ENCODE measurements at places on chromosomes 7 and 10.

DNA sequence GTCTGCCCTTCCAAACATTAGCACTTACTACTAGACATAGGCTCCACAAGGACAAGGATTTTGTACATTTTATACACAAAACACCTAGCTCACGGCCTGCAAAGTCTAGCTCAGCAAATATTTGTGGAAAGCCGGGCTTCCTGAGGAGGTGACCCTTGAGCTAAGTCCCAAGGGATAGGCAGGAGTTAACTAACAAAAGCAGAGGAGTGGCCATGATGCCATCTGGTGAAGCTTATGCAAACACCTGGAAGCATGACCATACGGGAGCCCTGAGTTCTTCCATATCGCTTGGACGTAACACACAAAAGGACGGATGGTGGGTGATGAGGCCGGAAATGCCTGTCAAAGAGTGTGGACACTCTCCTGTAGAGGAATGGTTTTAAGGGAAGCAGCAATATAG, 25.9 kb upstream of the YAE1 start:
- DNase-seq, result no peak

DNA sequence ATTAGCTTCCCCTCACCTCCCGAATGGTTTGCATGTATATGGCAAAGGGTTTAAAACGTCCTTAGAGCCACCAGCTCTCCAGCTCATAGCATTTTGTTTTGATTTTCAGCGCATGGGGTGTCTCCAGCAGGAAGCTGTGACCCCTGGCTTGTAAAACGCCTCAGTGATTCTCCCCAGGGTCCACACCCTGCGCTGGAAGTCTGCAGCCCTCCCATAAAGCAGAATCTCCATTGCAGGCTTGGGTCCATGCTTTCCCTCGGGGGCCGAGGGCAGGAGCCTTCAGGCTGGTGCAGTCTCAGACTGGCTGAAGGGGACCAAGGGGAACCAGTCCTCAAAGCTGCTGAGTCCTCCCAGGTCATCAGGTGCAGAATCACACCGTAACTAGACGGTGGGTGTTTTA, 109.7 kb downstream of the VIPR2 start:
- no peak for DNase-seq

DNA sequence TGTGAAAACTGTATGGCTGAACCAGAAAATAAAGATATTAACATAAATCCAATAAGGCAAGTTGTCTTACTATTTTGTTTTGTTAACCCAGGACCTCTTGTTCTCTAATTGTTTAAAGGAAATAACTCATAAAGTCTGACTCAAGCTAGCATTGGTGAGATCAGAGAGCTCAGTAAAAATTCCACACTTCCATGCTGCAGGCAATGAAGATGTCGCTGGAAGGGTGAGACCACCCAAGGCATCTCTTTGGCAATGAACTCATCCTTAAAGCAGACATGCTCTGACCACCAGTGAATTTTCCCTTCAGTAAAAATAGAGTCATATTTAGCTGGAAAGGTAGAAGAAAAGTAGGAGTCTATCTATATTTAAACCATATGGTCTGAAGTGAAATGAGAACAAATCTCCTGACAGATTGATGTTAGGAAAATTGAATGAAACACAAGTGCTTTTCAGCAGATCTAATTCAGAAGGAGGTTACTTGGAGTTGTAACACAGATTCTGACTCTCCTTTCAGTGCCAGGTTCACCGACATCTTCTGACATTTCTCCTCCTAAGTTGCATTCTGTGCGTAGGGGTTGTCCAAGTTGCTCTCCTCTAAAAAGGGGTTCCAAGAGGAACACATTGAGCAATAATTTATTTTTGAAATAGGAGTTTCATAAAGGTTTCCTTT, 32.8 kb upstream of the VIPR2 start:
- no peak for DNase-seq

GRCh38 chr7:91869661-91870060, 10.8 kb downstream of the MTERF1 start:
- DNase-seq, result no peak

DNA sequence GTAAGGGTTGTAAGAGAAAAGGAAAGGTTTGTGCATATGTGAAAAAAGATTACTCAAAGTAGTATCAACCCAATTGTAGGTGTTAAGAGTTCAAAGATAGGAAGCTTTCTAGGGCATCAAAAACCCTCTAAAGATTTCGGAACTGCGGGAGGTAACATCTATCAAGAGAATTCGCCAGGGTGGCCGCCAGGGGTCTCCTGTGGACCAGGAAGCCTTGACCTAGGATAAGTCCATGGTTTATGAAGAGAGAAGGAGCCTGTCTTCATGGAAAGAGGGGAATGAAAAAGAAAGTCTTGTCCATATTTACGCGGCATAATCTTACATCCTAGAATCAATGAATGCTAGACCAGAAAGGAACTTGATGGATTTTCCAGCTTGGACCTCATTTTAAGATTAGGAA, 140.7 kb upstream of the CALCR start:
- no peak for DNase-seq

- no peak for DNase-seq
These were observed 32.1 kb downstream of the UMAD1 start for GRCh38 chr7:7672545-7673239.

DNA sequence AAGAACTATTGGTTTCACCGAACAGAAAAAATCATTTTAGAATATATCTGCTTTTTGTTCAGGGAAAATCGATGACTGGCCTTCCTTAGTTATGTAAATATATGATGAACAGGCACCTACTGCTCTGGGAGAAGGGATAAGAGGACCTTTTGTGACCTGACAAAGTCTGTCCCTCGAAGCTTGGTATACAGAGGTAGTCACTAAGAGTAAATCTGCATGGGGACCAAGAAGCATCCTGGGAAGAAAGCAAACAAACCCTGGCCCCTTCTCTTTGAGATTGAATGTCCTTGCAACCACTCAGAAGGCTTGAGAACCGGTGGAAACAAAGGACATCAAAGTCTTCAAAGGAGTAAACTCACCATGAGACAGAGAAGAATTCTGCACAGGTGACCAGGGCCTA, 52.3 kb downstream of the SKIDA1 start:
- no peak for DNase-seq

DNA sequence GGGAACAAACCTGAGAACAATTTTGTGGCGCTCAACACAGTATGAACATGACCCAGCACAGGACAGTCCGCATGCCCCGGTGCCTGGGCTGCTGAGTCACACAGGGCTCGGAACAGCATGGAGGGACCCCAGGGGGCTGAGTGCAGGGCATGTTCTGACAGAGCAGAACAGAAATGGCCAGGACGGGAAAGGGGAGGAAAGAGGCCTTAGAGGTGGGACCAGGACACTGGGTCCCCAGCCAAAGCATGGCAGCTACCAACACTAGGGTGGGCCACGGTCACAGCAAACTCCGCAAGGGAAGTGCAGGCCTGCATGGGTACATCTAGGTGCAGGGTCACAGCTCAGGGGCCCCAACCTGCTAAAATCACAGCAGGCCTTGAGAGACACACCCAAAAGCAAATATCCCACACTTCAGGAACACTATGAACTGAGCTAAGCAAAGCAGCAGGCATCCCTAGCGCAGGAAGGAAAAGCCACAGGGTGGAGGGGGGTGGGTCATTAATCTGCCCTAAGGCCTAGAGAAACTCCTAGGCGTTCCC, 5.6 kb downstream of the IMPDH1 start:
- DNase-seq, result no peak

DNA sequence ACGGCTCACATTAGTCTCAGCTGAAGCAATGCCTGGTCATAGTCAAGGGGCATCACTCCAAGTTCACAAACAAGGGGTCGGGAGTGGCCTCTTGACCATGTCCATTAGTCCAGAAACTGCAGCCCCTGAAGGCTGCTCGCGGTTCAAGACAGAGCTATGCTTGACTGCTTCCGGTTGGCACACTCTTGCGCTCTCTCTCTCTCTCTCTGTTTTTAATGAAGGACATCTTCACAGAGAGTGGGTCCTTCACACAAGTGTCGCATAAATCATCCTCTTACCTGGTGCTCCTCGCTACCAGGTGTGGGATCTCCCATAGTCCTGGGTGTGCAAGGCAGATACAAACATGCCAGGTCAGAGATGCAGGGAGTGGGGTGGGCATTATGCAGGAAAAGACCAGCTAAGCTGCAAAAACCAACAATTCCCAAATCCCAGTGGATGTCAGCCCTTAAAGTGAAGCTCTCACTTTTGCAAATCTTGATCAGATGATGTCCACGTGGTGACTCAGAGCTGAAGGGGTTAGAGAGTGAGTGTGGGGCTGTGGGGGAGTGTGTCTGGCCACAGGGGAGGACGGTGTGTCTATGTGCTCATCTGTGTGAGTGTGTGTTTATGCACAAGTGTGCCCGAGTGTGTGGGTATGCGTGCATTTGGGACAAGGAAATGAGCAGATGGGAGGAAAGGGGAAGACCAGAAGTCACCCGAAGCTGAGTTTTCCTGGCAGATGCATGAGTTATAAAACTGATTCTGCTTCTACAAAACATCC, 83.7 kb upstream of the PPP2R2D start:
- no peak for DNase-seq

- DNase-seq, result no peak
These were observed 95.0 kb downstream of the MKI67 start for GRCh38 chr10:128031216-128031615.

DNA sequence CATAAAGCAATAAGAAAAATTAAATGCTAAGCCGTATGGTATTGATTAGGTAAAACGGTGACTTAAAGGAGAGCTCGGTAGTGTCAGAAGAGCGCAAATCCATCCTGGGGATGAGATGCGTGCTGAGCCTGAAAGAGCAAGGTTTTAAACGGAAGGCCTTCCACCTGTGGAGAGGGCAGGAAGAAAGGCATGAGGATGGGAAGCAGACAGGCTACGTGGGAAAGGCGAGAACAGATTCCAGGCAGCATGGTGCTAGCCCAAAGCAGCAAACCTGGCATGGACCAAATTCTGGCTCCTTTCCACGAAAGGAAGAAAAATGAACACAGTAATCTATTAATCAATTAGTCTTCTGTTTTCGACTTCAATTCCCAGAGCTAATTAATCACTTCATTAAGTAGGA, 103.5 kb downstream of the HIPK2 start:
- DNase-seq, result no peak

- DNase-seq, result no peak
These were observed 1.6 kb downstream of the GLCCI1 start for GRCh38 chr7:7970237-7970530.

GRCh38 chr7:47268851-47269836, 312.8 kb downstream of the TNS3 start:
- DNase-seq, result no peak

GRCh38 chr10:114374053-114374791, 30.1 kb downstream of the AFAP1L2 start:
- DNase-seq, result no peak

GRCh38 chr7:115153769-115154477, 232.0 kb downstream of the MDFIC start:
- no peak for DNase-seq

GRCh38 chr7:70355198-70356020, 757.1 kb downstream of the AUTS2 start:
- no peak for DNase-seq

- DNase-seq, result no peak
These were observed 51.4 kb upstream of the ANLN start for GRCh38 chr7:36338256-36338655.

- DNase-seq, result no peak
These were observed 57.9 kb downstream of the DNAJB9 start for GRCh38 chr7:108627476-108628051.

DNA sequence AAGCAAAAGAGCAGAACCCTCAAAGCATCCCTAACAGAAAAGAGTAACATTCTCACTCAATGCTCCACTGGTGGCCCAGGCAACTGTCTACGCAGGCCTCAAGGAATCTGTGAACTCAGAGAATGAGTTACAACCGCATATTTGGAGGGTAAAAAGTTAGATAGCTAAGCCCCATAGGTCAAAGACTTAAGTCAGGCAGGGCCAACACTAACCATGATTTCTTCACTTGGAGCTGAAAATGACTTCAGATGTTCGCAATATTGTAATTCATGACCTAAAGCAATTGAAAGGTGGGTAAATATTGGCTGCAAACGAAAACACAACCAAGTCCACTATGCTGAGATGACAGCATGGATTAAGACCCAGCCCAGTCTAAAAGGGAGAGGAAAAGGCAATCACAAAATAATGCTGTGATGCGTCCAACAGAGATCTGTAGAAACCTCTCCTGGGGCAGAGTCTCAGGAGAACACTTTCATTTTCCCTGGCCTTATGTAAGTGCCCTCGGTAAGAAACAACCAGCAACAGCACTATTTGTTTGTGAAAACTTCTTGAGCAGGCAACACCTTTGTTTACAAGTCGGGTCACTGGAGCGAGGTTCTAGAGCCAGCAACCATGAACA, 176.5 kb downstream of the TNS3 start:
- DNase-seq, result no peak

DNA sequence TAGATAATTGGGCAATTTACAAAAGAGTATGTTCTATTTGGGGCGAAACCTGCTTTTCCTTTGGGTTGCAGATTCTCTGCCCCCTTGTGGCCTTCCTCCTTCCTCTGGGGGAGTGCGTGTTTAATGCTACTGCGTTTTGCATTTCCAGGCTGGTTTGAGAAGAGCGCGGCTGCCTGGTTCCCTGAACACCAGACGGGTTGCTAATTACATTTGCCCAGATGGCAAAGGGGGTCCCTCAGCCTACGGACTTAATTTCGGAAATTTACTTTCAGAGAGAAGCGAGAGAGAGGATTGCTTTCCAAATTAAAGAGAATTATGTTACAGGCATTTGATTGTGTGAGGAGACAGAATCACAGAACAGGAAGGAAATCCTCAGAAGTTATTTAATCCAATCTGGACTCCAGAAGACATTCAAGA, 91.9 kb upstream of the JAZF1 start:
- DNase-seq, result no peak

GRCh38 chr10:90960355-90960814, 39.5 kb upstream of the ANKRD1 start:
- DNase-seq, result no peak

DNA sequence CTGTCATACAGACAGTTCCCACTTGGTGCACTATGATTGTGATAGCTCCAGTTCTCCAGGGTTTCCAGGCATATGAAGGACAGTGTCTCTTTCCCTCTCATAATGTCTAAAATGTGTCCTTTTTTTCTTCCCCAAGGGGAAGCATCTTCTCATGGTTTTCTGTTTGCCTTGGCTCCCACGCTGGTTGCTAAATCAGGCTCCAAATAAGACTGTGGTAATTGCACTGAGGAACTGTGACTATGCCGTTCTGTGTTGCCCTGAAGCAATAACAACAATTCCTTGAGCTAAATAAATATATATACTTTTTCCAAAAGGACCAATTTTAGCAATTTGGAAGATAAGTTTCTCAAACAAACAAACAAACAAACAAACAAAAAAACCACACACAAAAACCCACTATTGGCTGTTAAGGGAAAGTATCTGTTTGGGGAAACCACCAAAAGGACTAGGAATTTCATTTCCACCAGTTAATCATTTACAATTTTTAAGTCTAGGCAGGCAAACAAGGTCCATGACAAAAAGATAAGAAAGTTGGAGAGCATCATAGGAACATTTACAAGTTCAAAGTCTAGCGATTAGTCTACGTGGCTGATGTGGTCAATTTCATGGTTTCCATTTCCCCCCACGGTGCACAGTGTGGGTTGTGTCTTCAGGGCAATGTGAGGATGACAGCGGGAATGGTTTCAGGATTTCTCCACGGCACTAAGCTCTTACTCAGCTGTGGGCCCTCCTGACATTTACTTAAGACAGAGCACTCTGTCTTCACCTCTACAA, 62.4 kb downstream of the THNSL1 start:
- no peak for DNase-seq

Measured in activated naive CD4-positive, alpha-beta T cell (primary cell).